ENCODE measurements at places on chromosomes 6 and 20.

- DNase-seq = no peak
These were observed 9.1 kb downstream of the RIPK1 start for GRCh38 chr6:3077430-3077829.

- no peak for DNase-seq
These were observed 100.1 kb upstream of the COL21A1 start for GRCh38 chr6:56347526-56347925.

- DNase-seq = no peak
These were observed 101.7 kb upstream of the TOP1 start for GRCh38 chr20:40926928-40927327.

- no peak for DNase-seq
These were observed 201.0 kb downstream of the SYNDIG1 start for GRCh38 chr20:24670341-24670872.

DNA sequence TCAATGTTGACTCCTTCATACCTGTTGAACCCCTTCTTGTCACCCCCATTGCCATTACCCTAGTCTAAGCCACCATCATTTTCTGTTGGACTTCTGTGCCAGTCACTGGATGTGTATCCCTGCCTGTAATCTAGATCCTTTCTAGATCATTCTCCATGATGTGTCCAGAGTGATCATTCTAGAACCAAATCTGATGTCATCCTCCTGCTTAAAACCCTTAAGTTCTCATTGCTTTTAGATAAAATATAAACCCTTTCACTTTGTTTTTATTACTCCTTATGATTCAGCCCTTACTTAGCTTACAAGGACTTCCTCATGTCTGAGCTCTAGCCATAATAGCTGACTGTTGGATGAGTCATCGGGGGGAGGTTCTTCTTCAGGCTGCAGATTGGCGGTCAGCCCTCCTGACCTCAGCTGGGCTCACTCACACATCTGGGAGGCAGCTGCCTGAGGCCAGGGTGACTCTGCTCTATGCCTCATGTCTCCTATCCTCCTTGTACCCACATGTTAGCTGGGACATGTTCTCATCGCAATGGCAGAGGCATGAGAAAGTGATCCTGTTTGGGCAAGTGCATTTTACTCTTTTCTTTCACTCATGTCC is 287.6 kb downstream of the ESR1 start:
- DNase-seq = no peak

- DNase-seq = no peak
These were observed 245.4 kb upstream of the FLRT3 start for GRCh38 chr20:14582855-14583254.

DNA sequence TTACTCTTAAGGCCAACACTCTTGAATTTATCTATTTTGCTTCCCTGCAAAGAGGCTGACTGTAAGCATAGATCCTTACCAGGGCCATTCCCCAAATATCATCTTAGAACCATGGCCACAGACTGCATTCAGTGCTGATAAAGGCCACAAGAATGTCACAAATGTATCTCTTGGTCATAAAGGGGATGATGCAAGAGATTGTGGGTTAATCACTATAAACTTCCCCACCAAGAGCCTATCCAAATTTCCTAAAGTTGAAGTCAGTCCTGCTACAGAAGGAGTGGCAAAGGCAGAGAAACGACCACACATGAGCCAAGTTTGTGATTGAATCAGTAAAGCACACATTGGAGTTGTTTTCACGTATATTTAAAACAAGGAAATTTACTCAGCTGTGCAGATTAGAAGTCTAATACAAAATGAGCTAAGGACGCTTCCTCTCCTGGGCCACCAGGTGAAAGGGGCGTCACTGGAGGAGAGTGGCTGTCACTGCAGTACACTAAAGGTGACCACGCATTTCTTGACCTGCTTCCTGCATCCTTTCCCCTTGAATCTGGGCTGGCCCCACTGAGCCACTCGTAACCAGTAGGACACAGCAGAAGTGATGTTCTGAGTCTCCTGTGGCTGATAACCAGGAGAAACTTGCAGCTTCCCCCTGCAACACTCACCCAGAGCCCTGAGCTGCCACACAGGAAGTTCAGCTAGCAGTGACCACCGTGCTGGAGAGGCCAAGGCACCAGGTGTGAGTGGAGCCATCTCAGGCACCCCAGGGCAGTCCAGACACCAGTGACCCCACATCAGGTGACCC is 181.9 kb downstream of the SYNDIG1 start:
- no peak for DNase-seq

- DNase-seq = no peak
These were observed 83.1 kb downstream of the KIZ start for GRCh38 chr20:21208999-21209398.

DNA sequence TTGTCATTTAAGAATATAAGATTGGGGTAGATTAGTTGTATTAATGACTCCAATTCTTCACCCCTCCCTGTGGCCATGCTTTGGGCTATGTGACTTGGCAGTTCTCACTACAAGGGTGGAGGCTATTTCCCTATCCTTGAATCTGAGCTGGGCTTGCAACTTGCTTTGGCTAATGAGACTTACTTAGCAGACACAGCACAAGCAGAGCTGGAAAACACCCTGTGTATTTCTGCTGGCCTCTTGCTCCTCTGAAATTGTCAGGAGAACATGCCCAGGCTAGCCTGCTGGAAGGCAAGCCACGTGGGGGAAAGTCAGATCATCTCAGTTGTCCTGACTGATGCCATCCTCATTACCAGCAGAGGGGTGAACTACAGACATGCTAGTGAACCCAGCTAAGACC is 126.5 kb upstream of the HDGFL1 start:
- no peak for DNase-seq

GRCh38 chr6:116459927-116460326 is 1.2 kb upstream of the CALHM6 start:
- no peak for DNase-seq

DNA sequence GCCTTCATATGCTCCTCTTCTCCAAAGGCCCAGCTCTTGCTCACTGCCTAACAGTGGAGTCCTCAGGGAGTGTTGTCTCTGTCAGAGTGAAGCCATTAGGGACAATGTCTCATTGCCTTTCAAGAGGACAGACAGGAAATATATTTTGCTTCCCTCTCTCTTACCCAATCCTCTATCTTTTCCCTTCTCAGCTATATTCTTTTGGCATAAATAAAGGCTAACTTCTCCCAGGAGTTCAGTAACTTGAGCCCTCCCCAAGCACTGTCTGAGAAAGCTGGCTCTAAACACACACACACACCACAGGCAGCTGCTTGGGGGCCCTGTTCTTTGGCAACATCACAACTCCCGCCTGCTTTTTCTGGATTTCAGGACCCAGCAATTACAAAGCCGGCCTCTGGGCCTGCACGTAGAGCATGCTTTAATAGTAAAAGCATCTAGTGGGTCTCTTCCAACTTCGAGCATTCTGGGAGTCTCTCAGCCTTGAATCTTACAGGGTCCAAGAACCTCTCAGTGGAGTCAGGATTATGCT is 34.7 kb upstream of the LAMA4 start:
- no peak for DNase-seq

- DNase-seq = no peak
These were observed 31.1 kb upstream of the F13A1 start for GRCh38 chr6:6351511-6352025.

GRCh38 chr6:137370871-137371633 is 123.1 kb downstream of the OLIG3 start:
- no peak for DNase-seq

GRCh38 chr6:159196430-159196975 is 27.3 kb downstream of the FNDC1 start:
- no peak for DNase-seq

DNA sequence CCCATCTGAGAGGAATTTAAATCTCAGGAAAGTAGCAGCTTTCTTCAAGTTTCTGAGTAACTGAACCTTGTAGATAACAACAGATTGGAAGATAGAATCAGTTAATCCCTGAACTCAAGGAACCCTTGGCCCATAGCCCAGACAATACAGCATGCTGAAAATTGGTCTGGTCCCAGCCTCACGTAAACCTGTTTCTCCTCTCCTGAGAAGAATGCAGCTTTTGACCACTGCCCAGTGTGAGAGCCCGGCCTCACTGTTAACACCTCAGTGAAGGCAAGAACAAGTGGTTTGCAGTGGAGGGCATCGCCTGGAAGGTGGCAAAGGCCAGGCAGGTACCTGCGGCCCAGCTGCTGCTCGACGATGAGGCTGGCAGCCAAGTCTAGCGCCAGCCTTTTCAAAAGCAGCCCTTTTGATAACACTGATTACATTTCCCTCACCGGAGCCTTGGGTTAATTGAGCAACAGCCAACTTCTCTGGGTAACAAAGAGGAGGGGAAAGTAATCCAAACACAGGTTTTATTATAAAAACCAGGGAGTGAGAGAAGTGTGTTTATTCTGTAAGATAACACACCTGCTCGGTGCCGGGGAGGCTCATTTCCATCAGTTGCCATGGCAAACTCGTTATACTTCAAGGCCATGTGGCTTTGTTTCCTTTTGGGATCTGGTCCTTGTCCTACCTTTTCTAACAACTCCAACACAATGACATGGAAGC is 54.0 kb downstream of the TRAF3IP2 start:
- no peak for DNase-seq

DNA sequence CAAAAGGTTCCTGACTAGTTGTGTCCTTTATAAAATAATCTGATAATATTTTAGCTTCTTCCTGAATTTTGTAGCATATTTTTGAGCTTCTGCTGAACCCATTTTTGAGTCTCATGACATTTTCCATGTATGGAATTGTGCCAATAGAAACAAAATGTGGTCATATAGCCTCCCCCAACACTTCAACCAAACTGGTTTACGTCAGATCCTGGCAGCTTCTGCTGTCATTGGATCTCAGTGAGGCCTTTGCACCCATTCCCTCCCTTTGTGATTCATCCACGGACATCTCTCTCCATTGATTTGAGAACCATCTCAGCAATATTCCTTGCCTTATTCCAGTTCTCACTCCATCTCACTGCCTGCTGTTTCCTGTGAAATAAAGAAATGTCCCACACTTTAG is 166.0 kb upstream of the PROKR2 start:
- no peak for DNase-seq

DNA sequence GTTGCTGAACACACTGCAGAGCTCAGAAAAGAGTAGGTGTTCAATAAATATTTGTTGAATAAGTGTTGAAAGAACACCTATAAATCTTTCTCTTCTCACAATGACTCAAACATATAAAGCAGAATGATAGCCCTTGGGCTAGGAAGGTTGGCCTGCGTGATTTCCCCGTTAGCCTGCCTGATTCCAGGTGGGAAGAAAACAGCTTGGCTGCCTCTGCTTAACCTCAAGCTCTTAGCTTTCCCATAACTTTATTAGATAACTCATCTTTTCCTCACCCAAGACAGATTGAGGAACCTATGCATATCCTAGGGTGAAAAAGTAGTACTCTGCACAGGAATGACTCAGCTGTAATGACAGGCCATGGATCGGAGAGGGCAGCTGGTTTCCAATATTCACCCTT is 300.3 kb upstream of the ID4 start:
- no peak for DNase-seq

- DNase-seq = no peak
These were observed 13.5 kb downstream of the EYA4 start for GRCh38 chr6:133254552-133255228.

- DNase-seq = no peak
These were observed 10.9 kb downstream of the IL20RA start for GRCh38 chr6:137033828-137034227.

- DNase-seq = no peak
These were observed 125.8 kb upstream of the SRSF6 start for GRCh38 chr20:43331906-43332305.

DNA sequence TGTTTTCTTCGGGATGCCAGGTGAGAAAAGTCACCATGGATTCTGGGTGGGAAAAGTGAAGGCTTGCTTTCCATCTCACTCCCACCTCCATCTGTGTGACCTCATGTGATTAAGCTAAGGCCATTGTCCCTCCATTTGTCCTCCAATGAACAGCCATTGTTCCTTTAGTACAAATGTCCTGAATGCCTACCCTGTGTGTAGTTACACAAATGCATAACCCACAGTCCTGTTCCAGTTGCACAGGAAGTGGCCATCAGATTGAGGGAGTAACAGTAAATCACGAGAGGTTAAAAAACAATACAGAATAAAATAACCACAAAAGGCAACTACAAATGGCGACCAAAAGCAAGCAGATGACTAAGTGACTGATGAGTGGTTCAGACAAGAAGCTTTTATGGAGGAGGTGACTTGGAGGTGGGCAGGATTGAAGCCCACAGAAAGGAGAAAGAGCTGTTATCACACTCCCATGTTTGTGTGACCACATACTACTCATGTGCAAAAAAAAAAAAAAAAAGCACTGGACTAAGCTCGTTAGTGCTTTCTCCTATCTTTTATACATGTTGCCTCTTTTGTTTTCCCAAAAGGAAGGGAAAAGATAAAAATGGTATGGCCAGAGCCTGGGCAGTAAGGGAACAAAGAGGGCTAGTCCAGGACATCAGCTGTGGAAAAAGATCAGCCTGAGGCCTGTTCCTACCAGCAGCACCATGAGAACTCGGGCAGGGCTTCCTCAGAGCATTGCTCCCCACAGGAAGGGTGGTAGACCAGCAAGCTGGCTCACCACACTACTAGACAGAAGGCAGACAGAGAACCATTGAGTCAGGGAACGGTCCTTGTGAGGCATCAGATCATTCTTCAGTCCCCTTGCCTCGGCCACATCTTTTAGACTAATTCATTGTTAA is 111.0 kb downstream of the TFAP2A start:
- no peak for DNase-seq

DNA sequence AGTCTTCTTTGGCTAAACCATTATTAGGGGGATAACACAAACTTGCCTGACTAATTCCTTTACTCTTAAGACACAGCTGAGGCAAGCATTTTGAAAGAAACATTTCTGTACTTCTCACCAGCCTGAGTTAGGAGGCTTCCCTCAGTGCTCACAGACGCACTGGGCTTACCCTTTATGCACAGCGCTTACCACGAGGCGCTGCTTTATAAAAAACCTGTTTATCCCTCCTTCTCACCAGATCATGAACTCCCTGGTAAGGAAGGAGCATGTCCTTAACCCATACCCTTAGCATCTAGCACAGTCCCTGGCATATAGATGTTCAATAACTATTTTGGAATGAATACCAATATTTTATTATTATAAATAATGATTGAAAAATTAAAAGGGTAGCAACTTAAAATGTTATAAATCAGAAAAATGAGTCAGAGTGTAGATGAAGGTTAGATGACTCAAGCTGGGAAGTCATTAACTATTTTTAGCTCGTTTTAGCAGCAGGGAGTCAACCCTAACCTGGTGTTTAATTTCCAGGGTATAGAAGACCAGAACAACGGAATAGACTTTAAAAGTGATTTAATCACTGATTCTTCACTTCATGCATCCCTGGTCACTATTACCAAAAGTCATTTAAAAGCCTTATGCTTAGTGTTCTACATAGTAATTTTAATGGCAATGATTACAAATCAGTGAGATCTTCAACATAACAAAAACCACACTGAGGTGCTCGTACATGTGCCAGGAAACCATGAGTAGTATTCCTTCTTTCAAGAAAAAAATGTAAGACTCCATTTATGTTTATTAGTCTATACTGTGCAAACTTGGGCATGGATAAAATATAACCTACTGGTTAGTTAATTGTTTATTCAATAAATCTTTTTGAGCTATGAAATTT is 4.1 kb upstream of the TPD52L1 start:
- DNase-seq = no peak

- DNase-seq = no peak
These were observed 400.3 kb upstream of the SASH1 start for GRCh38 chr6:147942363-147942762.
